RPMI7951 (cell line): ENCODE measurements at places on chromosomes 7 and 10. TPM values are rescaled to one million over a fixed set of nuclear protein-coding genes. Genes with fewer than 3 reads are reported as not detected.

CCDC6 gene
- 11.4 and 13.2 TPM in 2 replicates for total RNA-seq

C7orf57 gene
- 0.59 and 1.4 TPM in 2 replicates for total RNA-seq

- no peak for DNase-seq
Observed at GRCh38 chr7:57653262-57653830, 203.4 kb downstream of the ZNF716 start.

NEUROD6 gene
- total RNA-seq: not detected in 2 replicates

DNA sequence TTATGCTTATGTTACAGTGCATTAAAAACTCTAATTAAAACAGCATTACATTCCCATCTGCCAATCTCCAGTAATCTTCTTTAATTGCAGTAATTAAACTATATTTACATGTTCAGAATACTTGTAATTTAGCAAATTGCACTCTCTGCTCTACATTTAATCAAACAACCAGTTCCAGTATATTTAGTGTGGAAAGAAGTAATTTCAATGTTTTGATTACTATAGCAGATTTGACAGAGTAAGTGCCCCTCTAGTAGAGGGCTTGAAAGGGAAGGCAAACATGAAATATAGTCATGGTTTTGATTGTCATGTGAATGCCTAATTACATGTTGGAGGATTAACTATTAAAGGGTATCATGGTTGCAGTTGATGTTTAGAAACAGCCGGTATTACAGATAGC lies 739.7 kb downstream of the AUTS2 start:
- no peak for DNase-seq

DNA sequence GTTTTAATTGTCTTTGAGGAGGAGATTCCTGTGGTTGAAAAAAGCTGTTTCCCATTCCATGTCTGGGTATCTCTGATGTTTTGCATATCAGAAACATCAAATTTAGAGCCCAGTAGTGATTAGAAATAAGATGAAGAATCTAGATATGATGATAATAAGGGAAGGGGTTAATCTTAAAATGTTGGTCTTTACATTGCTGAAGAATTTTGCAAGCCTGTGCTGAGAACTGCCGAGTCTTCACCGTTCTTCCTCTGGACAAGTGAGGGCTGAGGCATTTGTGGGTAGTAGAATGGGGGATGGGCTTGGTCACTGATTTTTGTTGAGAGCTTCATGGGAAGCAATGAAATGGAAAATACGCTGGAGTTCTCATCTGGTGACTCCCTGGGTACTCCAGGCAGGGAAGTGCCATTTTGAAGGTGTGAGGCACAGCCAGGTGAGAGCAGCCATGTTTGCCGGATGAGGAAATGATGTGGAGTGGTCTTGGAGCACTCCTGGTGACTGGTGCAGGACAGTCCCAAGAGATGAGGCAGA lies 10.2 kb downstream of the TCF7L2 start:
- DNase-seq: no peak

DNA sequence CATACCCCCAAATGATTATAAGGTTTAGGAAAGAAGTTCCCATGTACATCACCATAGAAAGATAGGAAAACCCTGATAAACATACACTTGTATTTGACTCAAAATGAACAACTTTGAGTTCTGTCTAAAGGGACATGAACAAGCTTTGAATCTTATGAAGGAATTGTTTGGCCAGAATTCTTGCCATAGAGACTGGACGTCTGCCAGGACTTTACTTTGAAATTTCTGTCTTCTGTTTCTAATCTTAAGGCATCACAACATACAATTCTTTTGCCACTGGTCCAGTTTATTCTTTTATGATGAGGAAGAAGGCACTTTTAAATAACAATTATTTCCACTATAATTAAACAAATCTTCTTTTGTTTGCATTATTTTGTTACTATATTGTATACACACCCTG lies 26.2 kb upstream of the CYP26C1 start:
- no peak for DNase-seq

FOXP2 gene
- 0.10 TPM in 1 of 2 replicates, not detected in the other for total RNA-seq

- DNase-seq: peak; percentile 85
Observed at GRCh38 chr10:93199191-93199751, 125.6 kb downstream of the CYP26A1 start.

GRCh38 chr10:66483966-66484365 lies 441.9 kb upstream of the LRRTM3 start:
- DNase-seq: no peak

DNA sequence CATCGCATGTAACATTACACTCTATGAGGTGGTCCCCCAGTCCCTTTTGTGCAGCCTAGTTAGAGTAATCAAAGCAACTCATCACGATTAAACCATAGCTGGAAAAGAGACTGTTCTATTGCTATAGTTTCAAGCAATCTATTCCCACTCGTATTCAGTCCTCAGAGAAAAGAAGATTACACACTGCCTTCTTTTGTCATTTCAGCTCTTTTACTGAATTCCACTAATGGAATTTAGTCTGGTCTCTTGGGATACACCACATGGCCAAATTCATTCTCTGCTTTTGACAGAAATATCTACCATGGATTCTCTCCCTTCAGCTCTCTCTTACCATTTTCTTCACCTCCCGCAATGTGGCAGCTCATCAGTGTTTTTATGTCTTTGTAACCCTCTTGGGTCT lies 108.9 kb upstream of the HDAC9 start:
- no peak for DNase-seq
